ENCODE measurements at places on chromosomes 7 and 10. TPM values are rescaled to one million over a fixed set of nuclear protein-coding genes. Genes with fewer than 3 reads are reported as not detected.

The HECW1 gene
- total RNA-seq: 5.0 TPM

The IDI2 gene
- not detected for total RNA-seq

The PCLO gene
- 20.4 TPM for total RNA-seq

The LFNG gene
- 34.1 TPM for total RNA-seq

The HABP2 gene
- 0.37 TPM for total RNA-seq

The CYP2C19 gene
- 0.24 TPM for total RNA-seq

The CDK13 gene
- total RNA-seq: 134 TPM

The SSC4D gene
- total RNA-seq: 2.3 TPM

GRCh38 chr10:35185260-35186034 is 58.8 kb downstream of the CREM start:
- no peak for DNase-seq

GRCh38 chr10:122239578-122240257 is 31.4 kb upstream of the BTBD16 start:
- DNase-seq: no peak

- no peak for DNase-seq
Measured at GRCh38 chr7:16317406-16317805, 103.9 kb downstream of the CRPPA start.

- no peak for DNase-seq
Measured at GRCh38 chr7:42103020-42103419, 134.0 kb downstream of the GLI3 start.

DNA sequence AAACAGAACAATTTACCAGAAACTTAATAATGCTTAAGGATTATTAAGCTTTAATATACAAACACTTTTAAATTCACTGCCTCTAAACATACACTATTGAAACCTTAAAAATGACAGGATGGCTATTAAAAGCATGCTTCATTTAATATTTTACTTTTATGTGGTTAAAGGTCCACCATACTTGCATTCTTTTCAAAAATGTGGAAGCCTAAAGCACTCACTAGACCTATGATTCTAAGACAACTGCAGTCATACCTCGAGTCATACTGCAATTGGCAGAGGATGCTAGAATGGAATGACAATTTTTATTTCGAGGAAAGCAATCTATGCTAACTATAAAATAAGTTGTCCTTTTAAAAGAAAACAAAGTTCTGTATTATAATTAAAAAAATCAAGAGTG is 85.3 kb downstream of the PIP4K2A start:
- no peak for DNase-seq

DNA sequence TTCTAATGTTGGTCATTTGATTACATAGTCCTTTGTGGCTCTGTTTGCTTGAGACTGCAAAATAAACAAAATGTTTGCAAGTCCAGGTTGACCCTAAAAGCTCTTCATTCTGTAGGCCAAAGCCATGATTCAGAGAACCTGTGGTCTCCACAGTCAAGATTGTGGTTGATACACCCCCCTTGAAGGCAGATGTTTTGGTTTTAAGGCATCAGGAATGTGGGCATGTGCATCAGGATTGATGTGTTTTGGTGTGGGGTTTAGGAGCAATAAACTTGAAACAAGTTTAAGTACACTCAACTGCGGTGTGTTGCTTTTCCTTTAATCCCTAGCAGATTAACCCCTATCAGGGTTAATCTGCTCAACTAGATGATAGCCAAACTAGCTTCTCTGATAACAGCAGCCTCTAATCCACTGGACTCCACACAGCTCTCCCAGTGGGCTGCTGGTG is 379.1 kb upstream of the GALNT17 start:
- no peak for DNase-seq

DNA sequence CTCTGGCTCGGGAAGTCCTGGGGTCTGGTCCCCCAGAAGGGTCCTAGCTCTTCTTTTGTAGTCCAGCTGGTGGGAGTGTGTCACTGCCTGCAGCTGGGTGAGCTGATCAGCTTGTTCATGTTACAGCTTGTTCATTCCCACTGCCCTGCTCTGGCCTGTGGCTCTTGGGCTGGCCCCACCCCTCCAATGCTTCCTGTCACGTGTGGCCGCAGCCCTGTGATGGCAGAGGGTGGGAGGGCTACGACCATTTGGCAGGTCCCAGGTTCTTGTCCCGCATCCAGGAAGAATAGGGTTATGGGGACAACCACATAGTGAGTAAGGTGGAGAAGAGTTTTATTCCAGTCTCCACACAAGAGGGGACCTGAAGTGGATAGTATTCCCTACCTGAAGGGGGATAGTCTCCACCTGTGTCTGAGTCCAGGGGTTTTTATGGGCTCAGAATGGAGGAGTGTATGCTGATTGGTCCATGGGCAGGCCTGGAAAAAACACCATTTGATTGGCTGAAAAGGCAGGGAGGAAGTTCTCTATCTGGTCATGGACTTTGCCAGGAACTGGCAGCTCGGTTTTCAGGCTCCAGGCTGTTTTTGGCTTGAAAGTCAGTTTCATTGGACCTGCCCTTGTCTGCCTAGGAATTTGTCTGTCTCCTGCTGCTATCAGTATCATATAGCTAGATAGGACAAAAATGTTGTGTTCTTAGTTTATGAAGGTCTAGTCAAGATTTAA is 13.1 kb downstream of the SDHAF3 start:
- DNase-seq: no peak

DNA sequence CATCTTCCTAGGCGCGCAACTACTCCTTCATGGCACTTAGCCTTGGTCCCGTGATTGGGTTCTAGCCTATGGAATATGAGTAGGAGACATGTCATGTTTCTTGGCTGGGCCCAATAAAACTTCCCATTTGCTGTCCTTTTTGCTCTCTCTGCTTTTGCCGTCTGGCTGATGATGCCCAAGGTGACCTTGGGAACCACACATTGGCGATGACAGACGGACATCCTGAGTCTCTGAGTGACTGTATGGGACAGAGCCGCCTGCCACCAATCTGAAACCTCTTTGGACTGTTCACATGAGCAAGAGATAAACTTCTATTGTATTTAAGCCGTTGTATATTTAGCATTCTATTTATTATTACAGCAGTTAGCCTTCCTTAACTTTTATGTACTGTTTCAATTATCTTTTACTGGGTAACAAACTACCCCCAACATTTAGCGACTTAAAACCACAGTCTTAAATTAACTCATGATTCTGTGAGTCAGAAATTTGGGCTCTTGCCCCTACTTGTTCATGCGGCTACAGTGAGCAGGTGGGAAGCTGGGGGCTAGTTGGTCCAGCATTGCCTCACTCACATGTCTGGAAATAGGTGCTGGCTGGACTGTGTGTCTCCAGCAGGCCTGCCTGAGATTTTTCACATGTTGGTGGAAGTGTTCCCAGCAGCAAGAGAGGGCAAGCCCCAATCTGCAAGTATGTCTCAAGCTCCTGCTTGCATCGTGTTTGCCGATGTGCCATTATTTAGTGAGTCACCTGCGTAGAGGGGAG is 71.7 kb downstream of the NOD1 start:
- no peak for DNase-seq

GRCh38 chr10:96264938-96265337 is 6.4 kb downstream of the BLNK start:
- no peak for DNase-seq

GRCh38 chr7:81487516-81487915 is 282.3 kb downstream of the HGF start:
- no peak for DNase-seq

DNA sequence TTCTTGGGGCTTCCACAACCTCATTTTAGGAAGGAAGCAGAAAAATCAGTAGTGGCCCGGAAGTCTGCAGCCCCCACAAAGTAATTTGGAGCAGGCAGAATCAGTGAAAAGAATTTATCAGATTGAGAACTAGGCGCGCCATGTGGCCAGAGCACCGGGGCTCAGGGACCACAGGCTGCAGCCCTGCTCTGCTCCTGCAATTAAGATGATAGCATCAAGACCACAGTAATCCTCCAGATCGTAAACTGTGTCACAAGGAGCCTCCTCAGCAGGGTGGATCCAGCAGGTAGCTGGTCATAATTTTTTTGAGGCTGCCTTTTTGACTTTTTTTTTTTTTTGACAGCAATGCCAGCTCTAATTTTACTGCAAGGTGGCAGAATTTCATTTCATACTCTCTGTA is 209.0 kb upstream of the ZMIZ1 start:
- no peak for DNase-seq

DNA sequence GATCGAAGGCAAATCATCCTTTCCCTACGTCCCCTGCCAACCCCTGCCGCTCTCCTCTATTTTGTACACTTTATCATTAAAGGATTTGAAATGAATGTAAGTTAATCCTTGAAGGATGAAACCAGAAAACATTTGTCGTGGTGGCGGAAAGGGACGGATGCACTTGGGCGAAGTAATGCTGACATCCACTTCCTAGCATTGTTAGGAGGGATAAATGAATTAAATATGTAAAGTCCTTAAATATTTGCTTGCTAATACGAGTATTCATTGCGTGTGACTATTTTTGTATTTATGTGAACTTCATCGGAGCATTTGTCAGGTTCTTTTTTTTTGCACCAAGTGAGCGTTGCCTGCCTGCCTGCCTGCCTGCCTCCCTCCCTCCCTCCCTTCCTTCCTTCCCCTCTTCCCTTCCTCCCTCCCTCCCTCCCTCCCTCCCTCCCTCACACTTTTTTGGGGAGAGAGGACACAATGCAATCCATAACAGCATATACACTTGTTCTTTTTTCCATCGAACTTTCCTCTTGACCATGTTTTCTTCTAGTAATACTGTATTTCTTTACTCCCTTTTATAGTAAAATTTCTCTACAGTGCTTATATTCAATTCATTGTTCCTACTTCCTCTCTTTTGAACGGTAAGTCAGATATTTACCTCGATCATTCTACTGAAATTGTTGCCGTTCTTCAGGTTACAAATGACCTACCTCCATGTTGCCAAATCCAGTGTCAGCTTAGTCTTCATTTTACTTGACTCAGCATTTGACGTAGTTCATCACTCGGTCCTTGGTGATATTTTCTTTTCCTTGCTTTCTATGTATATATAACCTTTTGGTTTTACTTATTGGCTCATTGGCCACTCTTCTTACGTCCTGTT is 831 bp downstream of the CCDC7 start:
- peak; percentile 13 for DNase-seq

DNA sequence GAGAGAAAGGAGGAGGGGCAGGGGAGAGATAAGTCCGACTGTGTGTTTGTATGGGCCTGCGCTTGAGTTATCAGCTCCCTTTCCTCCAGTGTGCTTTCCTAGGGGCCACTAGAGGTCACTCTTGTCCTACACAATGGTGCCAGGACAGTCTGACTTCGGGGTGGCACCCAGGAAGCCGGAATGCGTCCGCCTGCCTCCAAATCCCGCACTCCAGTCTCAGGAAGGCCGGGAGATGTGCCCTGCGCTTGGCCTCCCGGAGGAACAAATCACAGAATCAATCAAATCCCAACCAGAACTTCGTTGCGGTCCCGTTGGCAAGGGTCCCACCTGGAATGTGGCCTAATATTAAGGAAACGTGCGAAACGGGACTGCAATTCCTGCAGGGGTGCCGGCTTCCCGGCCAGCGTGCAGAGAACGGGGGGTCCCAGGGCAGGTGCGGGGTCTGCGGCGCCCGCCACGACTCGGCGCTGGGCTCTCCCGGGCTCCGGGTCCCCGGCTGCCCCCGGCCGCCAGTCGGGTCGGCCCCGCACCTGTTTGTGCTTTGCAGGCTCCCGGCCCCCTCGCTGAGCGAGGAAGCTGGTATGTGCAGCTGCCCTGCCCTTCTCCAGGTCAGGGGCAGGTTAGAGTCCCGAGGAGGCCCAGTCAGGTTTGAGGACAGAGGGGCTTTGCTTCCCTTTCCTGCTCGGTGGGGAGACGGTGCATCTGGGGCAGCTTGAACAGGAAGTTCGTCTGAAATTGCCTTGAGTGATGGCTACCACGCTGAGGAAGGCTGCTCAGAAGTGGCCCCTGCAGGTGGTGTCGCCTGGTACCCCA is 21.0 kb upstream of the HPS1 start:
- peak; percentile 84 for DNase-seq
